ENCODE measurements at places on chromosomes 1 and 21.

DNA sequence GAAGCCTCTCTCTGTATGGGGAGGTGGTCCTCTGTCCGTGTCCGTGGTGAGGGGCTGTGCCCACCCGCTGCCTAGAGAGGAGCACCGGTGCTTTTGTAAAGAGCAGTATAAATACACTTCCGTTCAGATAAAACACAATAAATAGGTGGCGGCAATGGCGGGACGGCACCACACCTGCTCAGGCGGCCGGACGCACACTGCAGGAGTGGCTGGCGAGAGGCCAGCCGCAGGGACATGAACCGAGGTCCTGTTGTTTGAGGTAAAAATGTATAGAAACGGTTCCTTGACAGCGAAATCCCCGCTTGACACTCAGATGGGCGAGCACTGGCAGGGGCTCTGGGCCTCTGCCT, 40.8 kb downstream of the KRTAP10-1 start:
- no peak for DNase-seq

GRCh38 chr1:50111503-50111902, 2.8 kb downstream of the ELAVL4 start:
- DNase-seq: no peak

GRCh38 chr1:209733409-209734192, 22.3 kb upstream of the TRAF3IP3 start:
- no peak for DNase-seq

- DNase-seq: no peak
Observed at GRCh38 chr21:32807717-32808380, 36.3 kb upstream of the PAXBP1 start.

Measured in stimulated activated CD8-positive, alpha-beta memory T cell treated with anti-CD3 and anti-CD28 coated beads, Interleukin-4, amount 100 ng/mL, for 24 hours (primary cell).